ENCODE measurements at places on chromosomes 13 and 19. TPM values are rescaled to one million over a fixed set of nuclear protein-coding genes. Genes with fewer than 3 reads are reported as not detected.
A peak's percentile ranks its signal among the peaks of the same experiment; 100 is the strongest.

DNA sequence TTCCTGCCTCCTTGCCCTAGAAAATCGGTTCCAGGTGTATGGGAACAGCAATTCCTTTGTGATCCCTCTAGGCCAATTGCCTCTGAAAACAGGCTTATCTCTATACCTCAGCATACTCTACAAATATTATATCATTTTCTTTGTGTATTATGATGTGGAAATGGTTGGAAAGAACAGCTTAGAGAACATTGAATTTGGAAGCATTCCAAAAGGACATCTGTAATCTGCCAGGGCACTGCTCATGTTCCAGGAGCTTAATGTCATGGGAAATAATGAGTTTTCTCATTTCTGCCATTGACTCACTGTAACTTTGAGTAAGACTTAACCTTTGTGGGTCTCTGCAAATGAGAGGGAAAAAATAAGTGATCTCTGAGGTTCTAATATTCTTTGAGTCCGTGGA lies 147.3 kb downstream of the UFM1 start:
- H3K4me3 ChIP-seq: no peak overlapping the region
- no peaks in the 10 kb centered on the region for H3K27me3 ChIP-seq
- no peaks in the 10 kb centered on the region for H3K36me3 ChIP-seq
- H3K4me1 ChIP-seq: no peaks in the 10 kb centered on the region
- no peak for DNase-seq
- H3K27ac ChIP-seq: no peak overlapping the region

DNA sequence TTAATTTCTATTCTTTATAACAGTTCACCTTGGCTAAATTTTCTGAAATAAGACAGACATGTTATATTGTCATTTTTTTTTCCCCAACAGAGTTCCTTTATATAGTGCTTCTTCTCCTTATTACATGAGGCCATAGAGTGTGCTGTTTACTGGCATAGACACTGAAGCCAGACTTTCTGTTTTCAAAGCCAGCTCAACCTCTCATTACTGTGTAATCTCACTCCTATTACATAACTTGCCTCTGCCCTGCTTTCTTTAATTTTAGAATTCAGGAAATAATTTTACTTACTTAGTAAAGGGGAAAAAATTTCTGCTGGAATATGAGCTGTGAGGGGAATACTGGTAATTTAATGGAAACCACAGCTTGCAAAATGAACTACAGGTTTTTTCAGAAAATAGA lies 1380.4 kb downstream of the SLITRK1 start:
- no peak for DNase-seq
- H3K4me3 ChIP-seq: no peak overlapping the region
- no peak overlapping the region for H3K27ac ChIP-seq

- H3K4me3 ChIP-seq: no peak overlapping the region
- H3K36me3 ChIP-seq: no peaks in the 10 kb centered on the region
- DNase-seq: peak; percentile 61
- no peaks in the 10 kb centered on the region for H3K4me1 ChIP-seq
Measured at GRCh38 chr13:49806126-49806536, 13.6 kb upstream of the KPNA3 start.

GRCh38 chr13:79413521-79413920 lies 7.5 kb upstream of the RBM26 start:
- no peaks in the 10 kb centered on the region for H3K4me1 ChIP-seq
- no peak overlapping the region for H3K4me3 ChIP-seq
- H3K27me3 ChIP-seq: no peaks in the 10 kb centered on the region
- DNase-seq: no peak
- no peak overlapping the region for H3K27ac ChIP-seq

DNA sequence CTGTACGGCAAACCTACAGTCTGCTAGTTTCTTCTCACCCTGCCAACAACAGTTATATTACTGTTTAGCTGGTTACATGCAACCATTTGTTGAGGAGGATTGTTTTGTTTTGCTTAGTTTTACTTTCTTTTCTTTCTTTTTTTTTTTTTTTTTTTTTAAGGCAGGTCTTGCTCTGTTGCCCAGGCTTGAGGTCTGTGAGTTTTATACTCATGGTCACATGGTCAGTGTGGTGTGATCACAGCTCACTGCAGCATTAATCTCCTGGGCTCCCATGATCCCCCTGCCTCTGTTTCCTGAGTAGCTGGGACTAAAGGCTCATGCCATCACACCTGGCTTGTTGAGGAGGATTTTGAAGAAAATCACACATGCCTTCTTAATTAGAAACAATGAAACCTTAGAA lies 505.6 kb downstream of the GPC5 start:
- no peak for DNase-seq
- H3K27me3 ChIP-seq: no peaks in the 10 kb centered on the region
- H3K4me3 ChIP-seq: no peak overlapping the region
- no peak overlapping the region for H3K27ac ChIP-seq
- H3K36me3 ChIP-seq: no peaks in the 10 kb centered on the region
- H3K4me1 ChIP-seq: no peaks in the 10 kb centered on the region

DNA sequence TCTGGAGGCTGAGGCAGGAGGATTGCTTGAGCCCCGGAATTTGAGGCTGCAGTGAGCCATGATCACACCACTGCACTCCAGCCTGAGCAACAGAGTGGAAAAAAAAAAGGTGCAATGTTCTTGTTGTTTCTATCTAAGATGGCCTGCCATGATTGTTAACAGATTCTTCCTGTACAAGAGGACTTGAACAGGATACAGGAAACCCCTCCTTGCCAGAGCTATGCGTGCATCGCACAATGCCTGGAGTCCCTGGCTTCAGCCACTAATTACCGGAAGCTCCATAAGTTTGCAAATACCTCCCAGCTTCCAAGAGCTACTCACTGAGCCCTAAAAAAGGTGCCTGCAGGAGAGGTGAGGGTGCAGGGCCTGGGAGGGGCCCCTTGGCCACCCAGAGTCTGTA lies 13.1 kb upstream of the HIF3A start:
- no peak overlapping the region for H3K4me3 ChIP-seq
- no peak for DNase-seq
- H3K27ac ChIP-seq: no peak overlapping the region
- no peaks in the 10 kb centered on the region for H3K27me3 ChIP-seq

DNA sequence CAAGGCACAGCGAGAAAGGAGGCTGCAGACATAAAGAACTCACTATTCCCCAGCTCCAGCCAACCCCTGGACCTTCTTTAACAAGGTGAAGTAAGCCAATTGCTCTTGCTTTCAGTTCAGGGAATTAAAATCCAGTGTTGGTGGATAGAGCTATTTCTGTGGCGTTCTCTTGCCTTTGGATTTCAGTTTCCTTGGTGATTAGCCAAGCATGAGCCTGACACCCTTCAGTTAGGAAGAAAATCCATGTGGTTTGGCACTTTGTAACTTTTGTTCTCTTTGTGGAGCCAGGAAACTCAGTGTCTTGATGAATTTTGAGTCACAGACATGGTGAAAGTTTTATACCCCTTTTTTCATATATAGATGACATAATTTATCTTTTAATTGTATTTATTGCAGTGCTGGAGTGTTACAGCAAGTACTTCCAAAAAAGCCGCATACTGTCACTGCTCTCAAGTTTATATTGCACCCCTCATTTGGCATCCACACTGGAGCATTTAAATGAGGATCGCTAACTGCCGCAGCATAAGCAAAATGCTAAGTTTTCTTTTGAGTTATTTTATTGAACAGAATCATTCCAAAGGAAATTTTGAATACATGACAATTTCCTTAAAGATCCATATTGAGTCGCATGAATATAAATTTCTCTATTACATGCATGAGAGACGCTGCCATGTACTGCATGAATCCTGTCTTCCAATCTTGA lies 406.8 kb downstream of the MYO16 start:
- no peak for DNase-seq
- no peaks in the 10 kb centered on the region for H3K4me1 ChIP-seq
- no peak overlapping the region for H3K27ac ChIP-seq
- H3K4me3 ChIP-seq: no peak overlapping the region

- H3K27ac ChIP-seq: no peak overlapping the region
- no peaks in the 10 kb centered on the region for H3K27me3 ChIP-seq
- no peaks in the 10 kb centered on the region for H3K36me3 ChIP-seq
- H3K4me3 ChIP-seq: peak overlapping the region; percentile 81
Measured at GRCh38 chr19:11506101-11506555, 489 bp upstream of the ZNF653 start.

DNA sequence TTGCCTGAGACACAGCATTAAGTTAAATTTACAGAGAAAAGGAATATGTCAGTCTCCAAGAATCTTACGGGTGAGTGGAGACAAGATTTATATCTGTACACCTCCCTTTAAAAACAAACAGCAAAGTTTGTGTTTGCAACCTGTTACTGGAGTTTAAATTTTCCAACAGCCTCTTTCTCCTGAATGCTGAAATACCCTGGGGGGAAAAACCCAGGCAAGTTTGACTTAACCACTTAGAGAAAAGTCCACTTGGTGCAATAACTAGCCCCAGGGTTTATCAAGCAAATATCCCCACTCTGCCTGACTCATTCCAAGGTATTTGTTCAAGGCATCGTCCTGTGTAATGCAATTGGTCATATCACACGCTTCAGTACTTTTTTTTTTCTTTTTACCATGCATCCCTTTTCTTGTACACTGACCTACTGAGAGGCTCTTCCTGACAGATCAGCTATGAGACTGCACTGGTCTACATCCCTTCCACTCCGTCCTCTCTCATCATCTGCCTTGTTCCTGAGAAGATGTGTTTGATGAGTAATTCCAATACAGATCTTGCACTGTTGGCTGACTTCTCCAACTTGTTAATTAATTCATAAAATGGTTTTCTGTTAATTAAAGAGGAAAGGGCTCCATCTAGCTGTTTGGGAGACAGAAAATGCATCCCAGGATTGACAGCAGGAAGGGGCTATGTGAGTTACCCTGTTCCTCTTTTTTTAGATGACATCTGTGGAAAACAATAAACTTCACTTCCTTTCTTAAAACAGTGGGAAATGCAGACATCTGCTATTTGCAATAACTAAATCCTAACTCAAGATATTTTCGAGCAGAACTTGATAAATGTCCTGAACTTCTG lies 212.5 kb upstream of the IRS2 start:
- peaks cover 50% of the 10 kb centered on the region for H3K4me1 ChIP-seq
- no peaks in the 10 kb centered on the region for H3K27me3 ChIP-seq
- H3K4me3 ChIP-seq: peak overlapping the region; percentile 1
- peak overlapping the region; percentile 45 for H3K27ac ChIP-seq
- peak; percentile 71 for DNase-seq

DNA sequence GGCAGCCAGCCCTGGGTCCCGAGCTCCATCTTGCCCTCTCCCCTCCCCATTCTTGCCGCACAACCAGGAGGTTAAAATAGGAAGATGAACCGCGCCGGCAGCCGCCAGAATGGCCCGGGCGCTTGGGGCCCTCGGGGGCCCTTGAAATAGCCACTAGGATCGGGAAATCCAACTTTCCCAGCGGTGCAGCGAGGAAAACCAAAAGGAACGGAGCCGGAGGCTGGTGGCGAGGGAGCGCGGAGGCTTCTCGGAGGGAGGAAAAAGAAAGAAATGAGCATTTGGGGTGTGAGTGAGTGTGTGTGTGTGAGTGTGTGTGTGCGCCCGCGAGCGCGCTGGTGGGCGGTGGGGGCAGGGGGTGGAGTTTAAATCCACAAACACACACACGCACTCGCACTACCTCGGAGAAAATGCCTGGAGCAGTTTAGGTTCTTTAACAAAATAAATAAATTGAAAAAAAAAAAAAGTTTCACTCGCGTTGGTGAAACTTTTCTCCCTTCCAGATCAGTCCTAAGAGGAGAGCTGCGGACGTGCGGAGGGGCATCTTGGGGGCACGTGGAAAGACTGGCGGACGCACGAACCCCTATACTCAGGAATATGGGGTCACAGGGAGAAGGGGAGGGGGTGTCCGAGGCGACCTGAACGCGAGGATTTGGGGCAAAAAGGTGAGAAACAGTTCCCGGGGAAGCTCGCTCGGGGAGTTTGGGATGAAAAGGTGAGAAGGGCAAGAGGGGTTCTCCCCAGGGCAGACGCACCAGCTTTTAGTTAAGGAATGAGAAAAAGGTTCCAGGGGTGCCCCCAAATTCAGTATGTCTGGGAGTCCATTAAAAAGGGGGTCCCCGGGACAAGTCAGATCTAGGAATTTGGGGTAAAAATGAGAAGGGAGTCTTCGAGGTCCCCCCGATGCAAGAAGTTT lies 1.3 kb downstream of the RFX2 start:
- no peak for DNase-seq
- no peaks in the 10 kb centered on the region for H3K27me3 ChIP-seq
- H3K4me3 ChIP-seq: peak overlapping the region; percentile 60
- H3K36me3 ChIP-seq: no peaks in the 10 kb centered on the region
- H3K27ac ChIP-seq: no peak overlapping the region

DNA sequence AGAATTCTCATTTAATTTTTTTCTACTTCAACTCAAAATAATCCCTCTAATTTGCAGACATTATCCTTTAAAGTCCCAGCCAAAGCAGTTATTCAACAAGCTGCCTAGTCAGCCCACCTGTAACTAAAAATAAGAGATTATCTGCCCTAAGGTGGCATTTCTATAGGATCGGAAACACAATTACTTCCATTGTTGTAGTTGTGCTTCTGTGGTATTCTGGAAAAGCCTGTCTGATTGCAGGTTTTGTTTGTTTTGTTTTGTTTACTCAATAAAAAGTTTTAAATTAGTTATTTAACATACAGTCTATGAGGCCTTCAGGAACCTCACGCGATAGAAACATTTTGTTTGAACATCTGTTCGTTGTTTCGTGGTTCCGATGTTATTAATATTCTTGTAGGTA lies 101.0 kb downstream of the ZIC5 start:
- 0 out of 2 replicates have a peak, but pooled peaks cover 14% of the 10 kb centered on the region for H3K4me1 ChIP-seq
- no peak for DNase-seq
- no peaks in the 10 kb centered on the region for H3K36me3 ChIP-seq
- H3K27ac ChIP-seq: no peak overlapping the region

GRCh38 chr13:41034881-41035280 lies 15.8 kb upstream of the ELF1 start:
- no peak overlapping the region for H3K27ac ChIP-seq
- H3K36me3 ChIP-seq: no peaks in the 10 kb centered on the region
- no peaks in the 10 kb centered on the region for H3K4me1 ChIP-seq
- H3K27me3 ChIP-seq: no peaks in the 10 kb centered on the region
- H3K4me3 ChIP-seq: no peak overlapping the region

- no peak for DNase-seq
- H3K4me3 ChIP-seq: no peak overlapping the region
- H3K27me3 ChIP-seq: peaks cover 62% of the 10 kb centered on the region
- H3K4me1 ChIP-seq: no peaks in the 10 kb centered on the region
Measured at GRCh38 chr19:30718707-30719106, 346.5 kb downstream of the ZNF536 start.

- DNase-seq: no peak
- H3K4me3 ChIP-seq: no peak overlapping the region
- no peaks in the 10 kb centered on the region for H3K4me1 ChIP-seq
- H3K27ac ChIP-seq: no peak overlapping the region
- no peaks in the 10 kb centered on the region for H3K27me3 ChIP-seq
- H3K36me3 ChIP-seq: 0 out of 2 replicates have a peak, but pooled peaks cover 2% of the 10 kb centered on the region
Measured at GRCh38 chr13:98847780-98848179, 95.3 kb upstream of the SLC15A1 start.

The CEACAM6 gene
- total RNA-seq: 468 TPM

The CYP2A7 gene
- not detected for total RNA-seq

The IL4I1 gene
- not detected for total RNA-seq

The ZNF615 gene
- total RNA-seq: 8.5 TPM

The CYP4F2 gene
- 1.1 TPM for total RNA-seq

The CALR3 gene
- not detected for total RNA-seq

The OR7A5 gene
- total RNA-seq: not detected

The MISP3 gene
- total RNA-seq: 6.7 TPM

The CRX gene
- not detected for total RNA-seq

The TEX29 gene
- not detected for total RNA-seq

The MARCHF2 gene
- 25.2 TPM for total RNA-seq

The PSG1 gene
- not detected for total RNA-seq
